ENCODE measurements at places on chromosomes 1 and 21.
A peak's percentile ranks its signal among the peaks of the same experiment; 100 is the strongest.

DNA sequence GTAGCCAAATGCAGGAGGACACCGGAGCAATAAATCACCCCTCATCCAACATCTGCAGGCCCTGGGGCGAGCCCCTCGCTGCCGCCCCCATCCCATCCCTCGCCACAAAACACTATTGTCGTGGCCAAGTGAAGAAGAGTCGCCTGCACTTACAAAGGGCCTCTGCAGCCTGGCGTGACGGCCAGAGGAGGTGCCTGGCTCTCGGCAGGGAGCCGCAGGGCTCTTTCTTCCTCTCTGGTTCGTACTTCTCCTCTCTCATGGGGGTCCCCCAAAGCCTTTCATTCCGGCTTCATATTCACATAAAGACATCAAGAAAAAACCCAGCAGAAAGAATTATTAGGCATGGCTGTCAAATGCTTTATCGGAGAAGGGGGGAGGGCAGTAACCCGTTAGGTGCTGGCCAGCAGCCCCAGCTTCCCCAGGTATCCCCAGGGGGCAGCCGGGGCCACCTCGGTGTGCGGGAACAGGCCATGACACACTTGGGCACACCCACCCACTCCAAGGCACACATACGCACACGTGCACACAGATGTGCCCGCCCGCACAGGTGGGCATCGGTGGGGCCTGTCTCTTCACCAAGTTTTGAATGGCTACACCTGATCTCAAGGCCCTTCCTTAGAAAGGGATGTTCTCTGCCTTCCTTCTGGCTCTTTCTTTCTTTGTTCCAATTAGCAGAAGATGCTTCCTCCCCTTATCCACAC, 149.1 kb downstream of the PRDM16 start:
- DNase-seq, result no peak

DNA sequence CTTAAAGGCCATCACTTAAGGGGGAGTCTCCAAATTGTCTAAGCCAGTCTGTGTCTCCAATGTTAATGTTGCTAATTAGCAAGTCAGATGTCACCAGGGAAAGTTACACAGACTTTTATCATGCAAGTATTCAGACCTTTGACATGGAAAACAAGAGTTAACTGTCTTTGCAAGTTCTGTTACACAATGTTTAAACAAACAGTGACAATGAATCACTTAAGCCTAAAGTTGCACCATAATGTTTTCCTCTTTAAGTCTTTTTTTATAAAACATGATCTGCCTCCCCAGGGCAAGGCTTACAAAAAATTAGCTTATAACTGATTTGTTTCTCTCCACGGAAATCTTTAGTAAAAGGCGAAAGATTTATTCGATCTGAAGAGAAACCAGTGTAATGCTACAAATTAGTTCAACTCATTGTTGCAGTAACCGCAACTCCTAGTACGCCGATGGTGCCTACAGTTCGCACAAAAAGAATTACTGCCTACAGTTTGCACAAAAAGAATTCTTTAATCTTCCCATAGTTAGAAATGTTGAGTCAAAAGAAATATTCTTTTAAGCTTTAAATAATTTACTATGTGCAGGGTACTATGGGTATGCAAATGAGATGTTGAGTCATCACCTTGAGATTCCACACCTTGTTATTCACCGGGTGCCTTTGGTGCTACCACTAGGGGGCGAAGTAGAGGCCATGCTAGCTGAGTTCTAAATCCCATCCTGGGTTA, 45.3 kb downstream of the HHAT start:
- DNase-seq, result no peak

GRCh38 chr1:156766298-156767100, 836 bp upstream of the PRCC start:
- no peak for DNase-seq

GRCh38 chr1:75014250-75014649, 119.9 kb upstream of the LHX8 start:
- DNase-seq, result no peak

GRCh38 chr1:174799136-174799479, 200.6 kb upstream of the CACYBP start:
- peak; percentile 5 for DNase-seq

DNA sequence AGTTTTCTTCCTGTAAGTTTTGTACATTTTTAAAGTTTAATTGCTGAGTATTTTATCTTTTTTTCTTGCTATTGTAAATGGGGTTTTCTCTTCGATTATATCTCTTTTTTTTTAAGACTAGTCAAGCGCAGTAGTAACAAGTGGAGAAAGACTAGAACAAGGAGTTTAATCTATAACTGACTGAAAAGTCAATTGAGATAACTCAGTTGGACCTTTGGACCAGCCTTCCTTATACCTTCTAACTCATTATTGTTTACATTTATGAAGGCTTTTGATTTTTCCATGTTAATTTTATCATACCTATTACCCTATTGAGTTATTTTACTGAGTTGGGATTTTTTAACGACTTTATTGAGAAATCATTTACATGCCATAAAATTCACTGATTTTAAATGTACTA, 81.2 kb downstream of the SMYD3 start:
- no peak for DNase-seq

GRCh38 chr1:40711465-40712404, 20.2 kb downstream of the NFYC start:
- DNase-seq, result no peak

GRCh38 chr1:92411511-92411910, 75.2 kb downstream of the GFI1 start:
- DNase-seq, result no peak

- DNase-seq, result no peak
Measured at GRCh38 chr21:33964706-33965325, 49.2 kb upstream of the ATP5PO start.

- peak; percentile 45 for DNase-seq
Measured at GRCh38 chr1:51518586-51519047, 449 bp downstream of the EPS15 start.

DNA sequence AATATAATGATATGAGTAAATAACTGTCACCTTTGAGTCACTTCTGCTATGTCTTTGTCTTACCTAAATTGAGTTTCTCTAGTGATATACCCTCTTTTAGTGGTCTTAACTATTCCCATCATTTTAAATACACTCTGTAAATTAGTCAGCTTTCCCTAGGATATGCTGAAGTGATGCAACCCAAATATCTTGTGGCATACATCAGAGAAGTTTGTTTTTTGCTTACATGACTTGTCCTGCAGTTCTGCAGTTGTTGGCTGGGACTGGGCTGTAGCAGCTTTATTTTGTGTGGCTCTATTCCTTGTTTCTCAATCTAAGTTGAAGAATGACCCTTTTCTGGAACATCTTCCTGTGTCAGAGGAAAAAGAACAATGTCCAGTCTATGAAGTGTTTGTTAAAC, 76.4 kb downstream of the TTC3 start:
- no peak for DNase-seq

DNA sequence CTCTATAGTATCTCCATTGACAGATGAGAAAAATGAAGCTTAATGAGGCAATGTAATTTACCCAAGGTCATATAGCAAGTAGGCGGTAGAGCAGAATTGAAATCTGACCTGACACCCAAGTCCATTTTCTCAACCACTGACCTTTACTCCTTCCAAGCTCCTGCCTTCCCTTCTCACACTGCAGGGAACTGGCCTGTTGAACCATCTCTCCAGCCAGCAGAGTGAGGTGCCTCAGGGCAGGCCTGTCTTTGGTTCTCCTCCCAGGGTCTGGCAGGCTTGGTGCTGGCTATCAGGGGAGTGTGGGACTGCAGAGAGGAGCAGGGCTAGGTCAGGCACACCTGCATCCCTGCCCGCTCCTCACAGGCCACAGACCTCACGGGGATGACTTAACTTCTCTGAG, 126.8 kb downstream of the BEND5 start:
- no peak for DNase-seq

DNA sequence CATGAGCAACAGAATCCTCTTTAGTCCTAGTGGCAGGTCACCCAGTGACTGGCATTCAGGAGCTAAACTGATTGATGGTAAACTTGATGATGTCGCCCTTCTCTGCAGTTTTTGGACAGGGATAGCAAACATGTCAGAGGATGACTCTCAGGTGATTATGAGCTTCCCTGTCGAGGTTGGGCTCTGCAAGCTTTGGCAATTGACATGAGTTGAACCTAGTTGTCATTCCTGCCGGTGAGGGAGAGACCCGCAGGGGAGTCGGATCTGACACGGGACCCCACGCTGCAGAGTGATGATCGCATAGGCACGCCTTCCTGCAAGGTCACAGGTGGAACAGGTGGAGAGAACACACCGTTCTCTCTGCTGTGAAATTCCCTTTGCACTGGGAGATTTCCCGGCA, 438.0 kb upstream of the VAMP3 start:
- no peak for DNase-seq

- no peak for DNase-seq
Measured at GRCh38 chr1:28456078-28456477, 49.8 kb upstream of the RCC1 start.

GRCh38 chr1:235101558-235102258, 26.9 kb downstream of the TOMM20 start:
- no peak for DNase-seq

- peak; percentile 21 for DNase-seq
Measured at GRCh38 chr1:201946224-201946908, at the start of gene LMOD1. Gene LMOD1 (minus strand): TSS chr1:201946548. CDS start chr1:201946340, 208 bp downstream.

DNA sequence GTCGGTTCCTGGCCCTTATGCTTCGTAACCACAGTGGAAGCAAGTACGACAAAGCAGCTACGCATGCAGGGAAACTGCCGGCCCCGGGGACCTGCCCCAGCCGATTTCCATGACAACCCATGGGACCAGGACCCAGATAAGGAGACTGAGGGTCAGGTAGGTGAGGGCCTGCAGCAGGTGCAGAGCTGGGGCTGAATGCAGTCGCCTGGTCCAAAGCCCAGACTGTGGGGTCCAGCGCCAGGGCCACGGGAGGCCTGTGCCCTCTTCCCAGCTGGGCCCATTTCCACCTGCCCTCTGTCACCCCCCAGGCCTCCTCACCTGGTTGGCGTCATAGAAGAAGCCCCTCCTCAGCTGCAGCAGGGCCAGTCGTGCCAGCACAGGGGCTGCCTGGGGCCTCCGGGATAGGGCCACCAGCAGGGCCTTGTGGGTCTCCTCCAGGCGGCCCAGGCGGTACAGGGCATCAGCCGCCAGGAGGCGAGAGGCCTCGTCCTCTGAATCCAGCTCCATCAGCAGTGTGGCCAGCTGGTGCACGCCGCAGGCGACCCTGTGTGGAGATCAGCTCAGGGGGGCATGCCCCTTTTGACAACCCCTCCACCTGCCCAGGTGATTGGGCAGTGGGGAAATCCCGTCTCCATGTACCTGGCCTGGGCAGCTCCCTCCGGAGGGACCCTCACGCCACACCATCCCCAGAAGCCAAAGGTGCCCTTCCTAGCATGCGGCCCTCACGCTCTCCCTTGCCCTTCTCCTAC, 14.2 kb downstream of the TTC34 start:
- peak; percentile 15 for DNase-seq

DNA sequence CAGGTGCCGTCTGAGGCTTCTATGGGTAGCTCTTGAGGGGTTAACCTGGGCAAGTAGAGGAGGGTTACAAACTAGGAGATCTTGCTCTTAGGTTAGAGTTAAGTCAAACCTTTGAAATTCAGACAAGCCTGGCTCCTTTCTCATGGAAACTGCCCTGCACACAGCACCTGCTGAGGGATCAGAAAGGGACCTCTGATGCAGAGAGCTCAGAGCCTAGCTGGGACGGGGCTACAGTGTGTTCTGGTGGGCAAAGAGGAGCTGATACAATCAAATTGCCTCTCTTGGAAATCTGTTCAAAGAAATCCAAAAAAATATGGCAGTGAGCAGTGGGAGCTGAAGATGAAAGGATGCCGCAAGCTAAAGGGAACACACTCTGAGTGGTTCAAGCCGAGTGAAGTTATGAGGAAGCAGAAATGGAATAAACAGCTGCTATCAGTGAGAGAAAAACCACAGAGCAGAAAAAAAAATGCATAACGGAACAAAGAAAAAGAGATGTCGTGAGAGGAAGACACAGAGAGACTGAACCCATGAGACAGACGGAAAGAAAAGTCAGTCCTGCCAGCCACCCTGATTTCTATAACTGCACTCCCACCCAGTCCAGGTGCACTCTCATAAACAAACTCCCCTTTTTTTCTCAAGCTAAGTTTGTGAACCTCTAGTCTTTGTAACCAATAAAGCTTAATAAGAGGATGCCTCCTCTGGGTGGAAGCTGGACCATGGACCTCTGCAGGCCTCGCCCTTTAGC, 26.6 kb downstream of the PAFAH2 start:
- DNase-seq, result no peak

GRCh38 chr1:244839656-244840055, 4.2 kb downstream of the COX20 start:
- no peak for DNase-seq

- no peak for DNase-seq
Measured at GRCh38 chr1:117780687-117781475, 148.5 kb downstream of the GDAP2 start.

- DNase-seq, result no peak
Measured at GRCh38 chr1:244768186-244768585, 67.3 kb upstream of the COX20 start.

DNA sequence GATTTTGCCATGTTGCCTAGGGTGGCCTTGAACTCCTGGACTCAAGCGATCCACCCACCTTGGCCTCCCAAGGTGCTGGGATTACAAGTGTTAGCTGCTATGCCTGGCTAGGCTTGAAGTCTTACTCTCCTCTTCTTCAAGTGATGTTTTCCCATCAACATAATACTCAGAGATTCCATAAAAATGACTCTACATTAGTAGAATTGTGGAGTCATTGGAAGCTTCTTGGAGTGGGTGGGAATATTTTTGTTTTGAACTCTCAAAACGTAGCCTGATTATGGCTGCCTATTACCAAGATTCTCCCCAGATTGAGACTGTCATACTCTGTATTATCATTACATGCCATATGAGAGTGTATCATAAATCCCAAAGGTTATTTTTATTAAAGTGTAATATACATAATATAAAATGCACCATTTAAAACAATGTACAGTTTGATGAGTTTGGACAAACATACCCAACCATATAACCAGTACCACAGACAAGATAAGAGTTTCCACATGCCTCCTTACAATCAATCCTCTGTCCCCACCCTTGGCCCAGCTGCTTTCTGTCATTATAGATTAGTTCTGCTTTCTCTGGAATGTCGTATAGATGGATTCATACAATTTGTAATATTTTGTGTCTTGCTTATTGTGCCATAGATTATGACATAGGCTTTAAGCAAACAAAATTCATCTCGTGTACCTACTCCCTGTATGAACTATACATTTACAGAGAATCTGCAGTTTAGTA, 8.0 kb upstream of the DNM3 start:
- DNase-seq, result no peak

GRCh38 chr1:246295968-246296367, 211.1 kb downstream of the SMYD3 start:
- DNase-seq, result no peak

DNA sequence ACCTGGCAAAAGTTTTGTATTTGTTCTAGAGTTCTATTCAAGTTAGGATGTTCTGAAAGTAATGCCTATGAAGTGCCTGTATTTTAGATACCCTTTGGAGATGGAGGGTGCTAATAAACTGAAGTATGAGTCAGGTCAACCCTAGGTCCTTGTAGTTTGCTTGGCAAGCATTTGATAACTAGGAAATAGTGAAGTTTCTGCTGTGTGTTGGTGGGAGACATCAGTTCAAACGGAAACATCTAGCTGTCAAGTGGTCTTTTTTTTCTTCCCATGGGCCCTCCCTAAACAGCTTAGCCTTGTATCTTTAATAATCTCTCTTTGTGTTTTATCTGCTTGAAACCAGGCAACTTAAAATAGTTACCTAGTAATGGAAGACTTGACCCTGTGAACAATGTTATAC, 4.5 kb downstream of the MRPS6 start:
- no peak for DNase-seq

All from natural killer cell (primary cell).